ENCODE measurements at places on chromosomes 5 and 9.

- no peak for DNase-seq
Observed at GRCh38 chr5:60101573-60101972, 208.0 kb upstream of the PDE4D start.

DNA sequence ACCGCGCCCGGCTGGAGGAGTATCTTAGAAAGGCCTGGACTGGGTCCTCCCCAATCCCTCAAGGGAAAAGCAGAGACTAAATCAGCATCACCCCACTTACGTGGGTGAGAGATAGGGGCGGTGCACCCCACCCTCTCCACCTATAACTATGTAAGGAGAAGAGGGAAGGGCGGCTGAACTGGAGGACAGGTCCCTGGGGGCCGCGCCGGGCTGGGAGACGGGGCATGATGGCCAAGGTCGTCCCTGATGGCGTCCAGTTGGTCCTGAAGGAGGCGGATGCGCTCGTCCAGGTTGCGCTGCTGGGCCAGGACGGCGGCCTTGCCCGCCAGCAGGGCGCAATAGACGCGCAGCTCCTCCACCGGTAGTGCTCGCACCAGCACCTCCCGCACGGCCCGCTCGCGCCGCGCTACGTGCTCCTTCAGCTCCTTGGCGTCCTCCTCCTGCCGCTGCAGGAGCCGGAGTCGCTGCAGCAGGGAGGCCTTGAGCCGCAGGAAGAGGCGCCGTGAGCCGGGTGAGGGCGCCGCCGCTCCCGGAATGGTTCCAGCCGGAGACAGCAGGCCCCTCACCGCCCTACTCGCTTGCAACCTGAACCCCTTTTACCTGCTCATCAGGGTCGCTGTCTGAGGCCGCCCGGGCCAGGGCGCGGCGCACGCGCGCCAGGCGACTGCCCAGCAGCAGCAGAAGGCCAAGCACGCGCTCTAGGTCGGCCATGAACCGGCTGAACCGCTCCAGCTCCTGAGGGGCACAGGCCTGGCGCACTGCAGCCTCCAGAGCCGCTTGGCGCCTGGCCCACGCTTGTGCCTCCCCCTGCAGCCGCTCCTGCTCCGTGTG lies 7.6 kb downstream of the SHROOM1 start:
- DNase-seq: no peak

GRCh38 chr9:21031091-21031807 lies at the start of gene HACD4:
TSS of gene HACD4 (minus strand) at chr9:21031640. CDS start at chr9:21031590, 50 bp downstream.
- DNase-seq: peak; percentile 40

GRCh38 chr9:128969491-128969890 lies 22.0 kb downstream of the NUP188 start:
- no peak for DNase-seq

GRCh38 chr5:140235791-140236551 lies 61.0 kb downstream of the CYSTM1 start:
- DNase-seq: no peak

DNA sequence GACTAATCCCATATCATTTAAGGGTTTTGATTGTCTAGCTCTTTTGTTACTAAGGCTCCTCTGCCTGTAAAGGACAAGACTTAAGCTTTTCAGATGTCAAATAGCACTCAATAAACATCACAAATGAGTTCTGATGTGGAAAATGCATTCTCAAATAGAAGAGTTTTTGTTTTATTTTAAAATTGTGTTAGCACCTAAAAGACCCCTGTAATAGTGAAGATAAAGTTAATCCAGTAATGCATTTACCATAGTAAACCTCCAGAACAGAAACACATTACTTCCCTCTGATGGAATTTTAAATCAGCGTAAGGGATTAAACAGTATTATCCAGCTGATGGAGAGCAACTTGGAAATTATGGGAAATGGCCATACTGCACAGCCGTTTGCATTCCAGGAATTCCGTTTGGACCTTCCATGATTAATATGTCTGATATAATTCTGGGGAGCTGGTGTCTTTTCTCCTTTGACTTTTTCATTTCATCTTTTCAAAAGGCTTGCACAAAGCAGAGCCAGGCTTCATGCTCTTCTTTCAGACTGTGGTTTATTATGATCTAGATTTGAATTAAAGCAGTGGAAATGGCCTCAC lies 105.6 kb downstream of the PPP2R2B start:
- no peak for DNase-seq

GRCh38 chr5:17431272-17432050 lies 66.6 kb upstream of the TAF11L2 start:
- no peak for DNase-seq

- peak; percentile 83 for DNase-seq
Observed at GRCh38 chr5:180648658-180649296, 623 bp downstream of the FLT4 start.

DNA sequence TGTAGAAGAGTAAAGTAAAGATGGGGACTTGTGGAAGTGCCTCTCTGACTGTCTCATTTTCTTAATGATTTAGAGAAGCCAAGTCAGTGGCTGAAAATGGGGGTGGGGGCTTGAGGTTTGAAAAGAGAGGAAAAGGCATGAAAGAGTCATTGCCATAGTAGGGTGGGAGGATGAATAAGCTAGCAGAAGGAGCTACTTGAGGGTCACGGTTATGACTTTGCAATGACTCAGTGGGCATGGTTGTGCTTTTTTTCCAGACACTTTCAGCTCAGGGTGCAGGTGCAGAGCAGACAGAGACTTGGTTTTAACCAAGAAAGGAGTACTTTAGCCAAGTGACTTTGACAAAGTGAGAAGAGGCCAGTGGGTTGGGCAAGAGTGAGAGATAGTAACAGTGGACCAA lies 117.8 kb downstream of the PTTG1 start:
- DNase-seq: no peak
